ENCODE measurements at places on chromosomes 7 and 10.

DNA sequence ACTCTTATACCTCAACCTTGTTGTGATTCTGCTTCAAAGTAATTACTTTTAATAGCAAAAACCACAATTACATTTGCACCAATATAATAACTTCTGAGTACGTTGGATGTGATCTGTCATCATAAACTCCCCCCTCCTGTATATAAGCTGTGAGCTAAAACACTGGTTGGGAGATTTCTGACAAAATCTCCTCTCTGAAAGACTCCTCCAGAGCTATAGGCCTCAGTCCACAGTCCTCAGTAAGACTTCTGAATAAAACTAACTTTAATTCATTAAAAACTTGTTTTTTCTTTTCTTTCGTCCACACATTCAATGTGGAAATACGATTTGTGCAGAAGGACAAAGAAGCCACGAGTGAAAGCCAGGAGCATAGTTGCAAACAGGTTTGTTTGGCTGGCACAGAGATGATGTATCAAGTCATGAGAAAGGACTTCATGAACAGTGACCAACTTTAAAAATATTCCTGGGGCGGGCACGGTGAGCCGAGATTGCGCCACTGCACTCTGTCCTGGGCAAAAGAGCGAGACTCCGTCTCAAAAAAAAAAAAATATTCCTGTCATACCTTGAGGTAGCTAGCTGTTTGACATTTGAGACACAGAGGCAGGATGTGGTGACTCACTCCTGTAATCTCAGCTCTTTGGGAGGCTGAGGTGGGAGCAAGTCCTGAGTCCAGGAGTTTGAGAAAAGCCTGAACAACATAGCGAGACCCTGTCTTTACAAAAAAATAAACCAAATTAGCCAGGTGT is 91.1 kb upstream of the ARHGAP21 start:
- no peak for DNase-seq

- no peak for DNase-seq
These were observed 655.6 kb downstream of the SORCS1 start for GRCh38 chr10:106508950-106509349.

GRCh38 chr10:30155401-30155800 is 96.0 kb upstream of the JCAD start:
- peak; percentile 39 for DNase-seq

DNA sequence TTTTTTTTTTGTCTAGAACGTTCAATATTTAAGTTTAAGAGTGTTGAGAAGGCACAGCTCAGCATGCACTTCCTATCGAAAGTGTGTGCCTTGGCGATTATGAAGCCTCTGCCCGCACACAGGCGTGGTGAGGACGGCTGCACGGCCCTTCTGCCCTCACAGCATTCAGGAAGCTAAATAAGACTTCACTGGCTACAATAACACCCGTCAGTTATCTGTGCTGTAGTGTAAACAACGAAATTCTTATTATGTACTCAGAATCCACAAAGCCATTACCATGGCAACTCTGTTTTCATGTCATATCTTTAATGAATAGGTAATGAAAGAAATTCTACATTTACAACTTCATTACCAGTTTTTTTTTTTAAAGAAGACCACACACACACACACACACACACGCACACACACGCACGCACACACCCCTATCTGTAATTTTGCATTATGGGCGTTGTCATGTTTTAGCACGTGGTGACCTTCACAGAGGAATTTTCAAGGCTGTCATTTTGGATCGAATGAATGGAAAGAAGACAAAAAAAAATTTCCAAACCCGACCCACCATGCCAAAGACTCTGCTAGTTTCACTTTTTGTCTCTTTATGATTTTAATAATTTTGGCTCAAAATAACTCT is 254.8 kb upstream of the CTBP2 start:
- DNase-seq, result no peak

DNA sequence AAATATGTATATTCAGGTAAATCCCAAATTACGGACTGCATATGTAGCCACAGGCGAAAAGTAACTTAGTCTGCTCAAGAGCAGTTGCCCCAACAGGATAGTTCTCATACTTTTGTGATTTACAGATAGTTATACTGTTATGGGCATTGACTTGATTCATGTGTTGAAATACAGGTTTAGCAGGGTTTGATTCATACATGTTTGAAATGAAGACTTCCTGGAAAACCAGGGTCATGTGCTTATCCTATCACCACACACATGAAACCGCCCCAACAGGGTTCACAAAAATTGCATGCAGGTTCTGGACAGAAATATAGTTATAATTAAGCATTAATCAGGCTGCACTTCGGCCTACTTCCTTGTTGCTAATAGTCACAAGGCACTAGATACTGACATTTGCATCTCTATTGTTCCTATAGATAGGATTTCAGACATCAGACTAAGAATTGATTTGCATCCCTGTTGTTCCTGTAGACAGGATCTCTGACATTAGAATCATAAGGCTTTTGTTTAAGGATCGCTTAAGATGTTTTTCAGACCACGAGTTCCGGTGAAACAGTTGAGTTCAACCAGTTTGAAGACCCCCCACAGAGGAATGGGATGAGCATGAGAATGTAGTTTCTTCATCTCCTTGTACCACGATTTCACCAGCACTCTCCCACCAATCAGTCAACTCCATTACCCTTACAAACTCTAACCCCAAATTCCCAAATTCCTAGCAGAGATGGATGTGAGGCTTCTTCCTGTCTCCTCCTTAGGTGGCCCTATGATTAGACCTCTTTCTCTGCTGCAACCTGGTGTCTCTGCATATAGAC is 2.0 kb upstream of the ZNF398 start:
- no peak for DNase-seq

DNA sequence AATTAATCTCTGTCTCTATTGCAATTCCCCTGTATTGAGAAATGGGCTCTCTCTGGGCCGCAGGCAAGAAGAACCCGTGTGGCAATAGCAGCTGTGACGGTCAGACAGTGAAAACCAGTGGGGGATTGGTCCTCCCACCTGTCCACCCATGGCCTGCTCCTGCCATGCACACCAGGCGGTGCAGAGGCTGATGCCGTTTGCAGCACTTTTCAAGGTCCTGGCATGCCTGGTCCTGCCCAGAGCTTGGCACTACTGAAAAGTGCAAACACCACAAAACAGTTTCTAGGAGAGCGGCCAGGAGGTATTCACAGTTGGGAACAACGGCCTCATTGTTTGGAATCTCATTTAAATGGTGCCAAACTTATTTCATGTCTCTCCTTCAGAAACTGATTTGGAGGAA is 41.5 kb downstream of the PSPH start:
- no peak for DNase-seq

DNA sequence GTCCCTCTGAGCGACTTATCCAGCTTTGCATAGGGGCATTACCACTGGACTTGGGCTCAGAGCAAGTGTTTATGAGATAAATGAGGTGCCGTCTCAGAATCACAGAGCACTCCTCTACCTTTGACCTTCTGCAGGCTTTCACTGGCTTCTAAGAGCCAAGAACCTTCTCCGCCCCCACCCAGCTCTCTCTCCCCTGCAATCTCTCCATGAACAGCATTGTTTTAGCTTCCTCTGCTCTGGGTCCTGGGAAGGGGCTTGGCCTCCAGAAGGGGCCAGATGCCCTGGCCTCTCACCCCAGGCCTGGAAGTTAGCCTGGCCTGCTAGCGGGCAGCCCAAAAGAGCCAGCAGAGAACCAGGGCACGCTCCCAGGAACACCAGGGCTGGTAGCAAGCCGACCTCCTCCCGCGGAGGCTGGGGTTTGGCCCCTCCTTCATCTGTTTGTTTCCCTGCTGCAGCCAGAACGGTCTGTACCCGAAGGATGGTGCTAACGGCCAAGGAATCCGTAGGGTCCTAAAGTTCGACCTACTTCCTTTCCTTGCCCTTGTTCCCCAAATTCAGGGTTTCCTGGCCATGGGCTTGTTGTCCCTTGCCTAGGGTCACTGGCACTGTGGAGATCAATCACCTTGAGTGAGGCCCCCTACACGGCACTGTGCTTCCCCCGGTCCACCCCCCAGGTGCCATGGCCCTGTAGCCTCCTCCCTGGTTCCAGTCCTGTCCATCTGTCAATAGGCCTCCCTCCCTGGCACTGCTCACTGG is 18.7 kb upstream of the DDIT4 start:
- no peak for DNase-seq

GRCh38 chr7:69625238-69625637 is 27.0 kb downstream of the AUTS2 start:
- DNase-seq, result no peak

- DNase-seq, result no peak
These were observed 543.8 kb downstream of the ARL4A start for GRCh38 chr7:13231216-13231615.

- DNase-seq, result no peak
These were observed 6.0 kb downstream of the PARD3 start for GRCh38 chr10:34808801-34809745.

- DNase-seq, result no peak
These were observed 14.3 kb upstream of the DAGLB start for GRCh38 chr7:6461946-6462550.

DNA sequence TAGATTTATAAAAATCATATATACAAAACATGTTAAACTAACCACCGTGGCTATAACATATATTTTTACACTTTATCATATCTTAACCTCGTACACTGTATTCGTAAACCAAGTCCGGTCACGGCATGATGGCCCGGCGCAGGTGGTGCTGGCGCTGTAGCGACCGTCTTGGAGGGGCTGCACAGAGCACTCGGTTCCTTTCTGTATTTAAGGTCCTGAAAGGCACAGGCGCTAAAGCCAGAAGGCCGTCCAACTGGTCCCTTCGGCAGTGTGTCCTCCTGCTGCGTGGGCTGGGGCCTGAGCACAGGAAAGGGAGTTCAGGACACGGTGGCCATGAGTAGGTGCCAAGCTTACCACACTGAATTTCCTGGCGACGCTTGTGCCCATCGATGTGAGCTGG is 33.8 kb downstream of the AMZ1 start:
- no peak for DNase-seq

DNA sequence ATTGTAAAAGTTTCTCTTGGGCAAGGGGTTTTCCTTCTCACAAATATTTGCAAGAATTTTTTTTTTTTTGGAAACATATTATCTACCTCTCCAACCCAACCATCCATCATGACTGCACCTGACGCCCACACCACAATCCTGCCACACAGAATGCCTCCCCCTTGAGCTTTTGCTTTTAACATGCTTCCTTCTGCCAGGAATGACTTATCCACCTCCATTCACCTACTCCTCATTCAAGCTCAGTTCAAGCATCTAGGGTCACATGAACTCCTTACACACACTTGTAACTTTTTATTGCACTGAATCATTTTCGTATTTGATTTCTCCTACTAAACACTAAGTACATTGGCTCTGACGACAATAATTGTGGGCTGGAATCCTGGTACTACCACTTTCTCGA is 660.1 kb upstream of the AUTS2 start:
- DNase-seq, result no peak

DNA sequence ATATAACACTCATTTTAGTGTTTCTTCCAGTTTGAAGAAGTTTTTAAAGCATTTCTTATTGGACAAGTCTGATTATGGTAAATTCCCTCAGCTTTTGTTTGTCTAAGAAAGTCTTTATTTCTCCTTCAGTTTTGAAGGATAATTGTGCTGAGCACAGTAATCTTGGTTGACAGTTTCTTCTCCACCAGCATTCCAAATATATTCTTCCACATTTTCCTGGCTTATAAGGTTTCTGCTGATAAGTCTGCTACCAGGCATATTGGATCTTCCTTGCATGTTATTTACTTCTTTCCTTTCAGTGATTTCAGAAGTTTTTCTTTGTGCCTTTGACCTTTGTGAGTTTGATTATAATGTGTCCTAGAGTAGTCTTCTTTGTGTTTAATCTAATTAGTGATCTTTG is 210.7 kb downstream of the ADK start:
- DNase-seq, result no peak

- no peak for DNase-seq
These were observed 57.1 kb downstream of the ZNF467 start for GRCh38 chr7:149716007-149716931.

DNA sequence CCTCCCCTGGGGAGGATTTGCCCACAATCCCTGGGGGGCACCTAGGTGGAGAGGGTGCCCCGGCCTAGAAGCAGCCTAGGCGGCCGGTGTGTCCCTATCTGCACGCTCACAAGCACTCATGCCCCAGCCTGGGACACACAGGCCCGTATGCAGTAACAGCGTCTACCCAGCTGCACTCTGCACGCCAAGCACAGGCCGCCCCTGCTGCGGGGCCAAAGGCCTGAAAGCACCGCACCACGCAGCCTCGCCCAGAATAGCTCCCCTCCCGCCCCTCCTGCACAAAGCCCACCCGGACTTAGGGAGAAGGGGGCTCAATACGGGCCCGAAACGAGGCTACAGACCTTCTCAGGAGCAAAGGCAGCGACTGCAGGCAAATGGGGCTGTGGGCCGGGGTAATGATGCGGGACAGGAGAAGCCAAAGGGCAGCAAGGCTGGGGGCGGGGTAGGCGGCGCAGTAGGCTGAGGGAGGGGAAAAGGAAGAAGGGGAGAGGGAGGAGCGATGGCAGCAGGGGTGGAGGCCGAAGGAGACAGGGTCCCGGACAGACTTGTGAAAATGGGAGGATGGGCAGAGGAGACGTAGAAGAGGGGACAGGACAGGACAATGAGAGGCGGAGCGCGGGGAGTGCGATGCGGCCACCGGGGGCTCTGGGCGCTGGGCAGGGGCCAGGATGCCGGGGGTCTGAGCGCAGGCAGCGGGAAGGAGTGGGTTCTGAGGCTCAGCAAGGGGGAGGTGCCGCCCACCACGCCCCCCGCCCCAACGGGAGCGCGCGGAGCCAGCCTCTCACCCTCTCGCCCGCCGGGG is 544 bp downstream of the GPRIN2 start:
- no peak for DNase-seq

GRCh38 chr10:71984809-71985388 is 20.7 kb downstream of the CHST3 start:
- DNase-seq, result no peak

GRCh38 chr10:79241990-79242619 is 105.2 kb upstream of the PPIF start:
- DNase-seq, result no peak

- DNase-seq, result no peak
These were observed 123.4 kb downstream of the MAD1L1 start for GRCh38 chr7:2109251-2109872.

GRCh38 chr10:34434119-34434594 is 380.9 kb downstream of the PARD3 start:
- DNase-seq, result peak; percentile 35

GRCh38 chr7:24619978-24620377 is 46.7 kb downstream of the PALS2 start:
- DNase-seq, result no peak

DNA sequence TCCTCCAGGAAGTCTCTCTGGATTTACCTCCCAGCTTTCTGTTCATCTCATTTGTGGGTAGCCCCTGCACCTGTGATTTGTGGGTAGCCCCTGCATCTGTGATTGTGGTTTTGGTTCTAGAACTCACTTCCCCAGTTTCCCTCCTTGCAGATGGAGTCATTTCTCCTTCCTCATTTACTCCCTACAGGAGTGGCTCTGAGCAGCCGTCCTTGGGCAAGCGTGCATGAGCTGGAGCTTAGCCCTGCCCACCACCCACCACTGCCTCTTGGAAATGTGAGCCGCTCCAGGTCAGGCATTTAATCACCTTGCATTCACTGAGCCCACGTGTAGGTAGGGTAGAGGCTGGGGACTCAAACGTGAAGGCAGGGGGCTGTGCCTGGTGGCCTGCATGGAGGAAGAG is 8.2 kb downstream of the COL26A1 start:
- no peak for DNase-seq

- no peak for DNase-seq
These were observed 8.3 kb upstream of the ASZ1 start for GRCh38 chr7:117435475-117436043.

- no peak for DNase-seq
These were observed 316.5 kb upstream of the CELF2 start for GRCh38 chr10:10701084-10701611.

GRCh38 chr7:84877943-84878570 is 308.8 kb downstream of the SEMA3D start:
- no peak for DNase-seq
